ENCODE measurements at places on chromosomes 5 and 9. TPM values are rescaled to one million over a fixed set of nuclear protein-coding genes. Genes with fewer than 3 reads are reported as not detected.

DNA sequence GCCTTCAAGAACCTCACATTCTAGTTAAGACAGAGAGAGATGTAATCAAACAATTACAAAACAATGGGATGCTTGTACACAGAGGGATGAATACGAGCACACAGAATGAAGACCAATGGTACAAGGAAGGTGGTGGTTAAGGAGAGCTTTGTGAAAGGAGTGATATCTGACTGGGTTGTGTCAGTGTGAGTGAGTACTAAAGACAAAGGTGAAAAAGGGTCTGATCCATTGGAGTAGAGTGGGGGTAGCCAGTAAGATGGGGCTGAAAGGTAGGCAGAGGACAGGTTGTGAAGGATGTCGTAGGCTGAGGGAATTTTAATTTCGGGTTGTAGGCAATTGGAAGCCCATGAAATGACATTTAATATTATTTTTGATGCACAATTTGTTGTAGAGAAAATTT, 9.9 kb downstream of the RBM18 start:
- no peaks in the 10 kb centered on the region for H3K27me3 ChIP-seq
- H3K36me3 ChIP-seq, result no peaks in the 10 kb centered on the region
- H3K4me3 ChIP-seq, result no peak overlapping the region
- H3K4me1 ChIP-seq, result peaks cover 6% of the 10 kb centered on the region

Gene EMB
- total RNA-seq, result 48.4 TPM

GRCh38 chr9:10341057-10341456, 271.7 kb downstream of the PTPRD start:
- no peaks in the 10 kb centered on the region for H3K4me1 ChIP-seq
- no peak for DNase-seq
- H3K27me3 ChIP-seq, result peaks cover 3% of the 10 kb centered on the region
- H3K27ac ChIP-seq, result no peak overlapping the region
- no peak overlapping the region for H3K4me3 ChIP-seq
- no peaks in the 10 kb centered on the region for H3K36me3 ChIP-seq

DNA sequence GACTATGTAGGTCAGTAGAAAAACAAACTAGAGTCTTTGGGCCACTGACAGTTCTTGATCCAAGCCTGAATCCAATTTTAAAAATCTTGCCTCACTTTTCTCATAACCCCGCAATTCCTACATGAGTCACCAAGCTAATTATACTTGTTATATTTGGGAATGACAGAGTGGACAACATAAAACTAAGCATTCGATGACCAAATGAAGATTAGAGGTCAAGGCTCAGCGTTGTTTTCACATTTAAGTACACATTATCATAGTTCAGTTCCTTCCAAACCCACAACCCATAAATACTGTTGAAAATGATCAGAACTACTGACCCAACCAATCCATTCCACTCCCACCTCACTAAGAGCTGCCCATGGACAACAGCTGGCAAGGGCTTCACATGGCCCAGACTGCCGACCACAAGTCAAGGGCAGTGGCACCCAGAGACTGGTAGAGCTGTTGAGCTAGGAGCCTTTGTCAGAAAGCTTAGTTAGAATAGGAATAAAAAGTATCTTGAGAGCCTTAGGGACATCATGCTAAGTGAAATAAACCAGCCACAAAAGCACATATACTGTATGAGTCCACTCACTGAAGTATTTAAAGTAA, 64.2 kb downstream of the MYO10 start:
- H3K4me3 ChIP-seq, result no peak overlapping the region
- H3K27ac ChIP-seq, result no peak overlapping the region
- H3K27me3 ChIP-seq, result no peaks in the 10 kb centered on the region
- H3K4me1 ChIP-seq, result peaks cover 6% of the 10 kb centered on the region

- no peak overlapping the region for H3K27ac ChIP-seq
- H3K27me3 ChIP-seq, result no peaks in the 10 kb centered on the region
- no peaks in the 10 kb centered on the region for H3K4me1 ChIP-seq
- H3K36me3 ChIP-seq, result no peaks in the 10 kb centered on the region
- DNase-seq, result no peak
These were observed 71.0 kb upstream of the ICE1 start for GRCh38 chr5:5351288-5351979.

Gene PCDHGB3
- 1.3 TPM for total RNA-seq

Gene SHOC1
- total RNA-seq, result not detected

- DNase-seq, result no peak
- peaks cover 36% of the 10 kb centered on the region for H3K27me3 ChIP-seq
- no peaks in the 10 kb centered on the region for H3K36me3 ChIP-seq
- no peaks in the 10 kb centered on the region for H3K4me1 ChIP-seq
These were observed at the start of gene TMEM171 for GRCh38 chr5:73120222-73121118. Gene TMEM171, plus strand, starts transcription at chr5:73120575. Its CDS starts 2,799 bp downstream, at chr5:73123374.

Gene EXOSC2
- 93.6 TPM for total RNA-seq

DNA sequence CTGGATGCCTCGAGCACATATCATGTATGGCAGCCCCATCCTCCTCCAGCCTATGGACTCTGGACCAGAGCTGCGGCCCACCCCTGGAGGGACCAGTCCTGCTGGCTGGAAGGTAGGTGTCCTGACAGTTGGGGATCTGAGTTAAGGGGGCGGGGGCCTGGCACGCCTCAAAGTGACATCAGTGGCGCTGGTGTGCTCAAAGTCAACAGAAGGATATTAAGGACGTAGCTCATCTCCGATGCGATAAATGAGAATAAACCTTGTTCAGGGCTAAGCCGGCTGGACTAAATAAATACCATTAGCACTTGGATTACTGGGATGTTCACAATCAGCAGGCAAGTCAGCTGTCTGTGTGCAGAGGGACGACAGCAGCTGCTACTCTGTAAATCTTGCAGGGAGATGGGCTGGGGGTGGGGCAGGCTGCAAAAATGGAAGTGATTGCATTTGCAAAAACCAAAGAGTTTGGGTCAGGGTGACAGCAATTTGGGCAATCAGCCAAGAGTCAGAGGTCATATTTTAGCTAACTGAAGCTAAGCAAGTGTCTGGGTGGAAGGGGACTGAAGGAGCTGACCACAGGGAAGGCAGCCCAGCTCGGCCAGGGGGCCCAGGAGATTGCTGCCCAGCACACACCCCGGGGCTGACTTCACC, 80.0 kb upstream of the LRRTM2 start:
- no peaks in the 10 kb centered on the region for H3K27me3 ChIP-seq
- DNase-seq, result no peak
- no peak overlapping the region for H3K27ac ChIP-seq
- H3K4me1 ChIP-seq, result peaks cover 4% of the 10 kb centered on the region

Gene ICE1
- 52.2 TPM for total RNA-seq

DNA sequence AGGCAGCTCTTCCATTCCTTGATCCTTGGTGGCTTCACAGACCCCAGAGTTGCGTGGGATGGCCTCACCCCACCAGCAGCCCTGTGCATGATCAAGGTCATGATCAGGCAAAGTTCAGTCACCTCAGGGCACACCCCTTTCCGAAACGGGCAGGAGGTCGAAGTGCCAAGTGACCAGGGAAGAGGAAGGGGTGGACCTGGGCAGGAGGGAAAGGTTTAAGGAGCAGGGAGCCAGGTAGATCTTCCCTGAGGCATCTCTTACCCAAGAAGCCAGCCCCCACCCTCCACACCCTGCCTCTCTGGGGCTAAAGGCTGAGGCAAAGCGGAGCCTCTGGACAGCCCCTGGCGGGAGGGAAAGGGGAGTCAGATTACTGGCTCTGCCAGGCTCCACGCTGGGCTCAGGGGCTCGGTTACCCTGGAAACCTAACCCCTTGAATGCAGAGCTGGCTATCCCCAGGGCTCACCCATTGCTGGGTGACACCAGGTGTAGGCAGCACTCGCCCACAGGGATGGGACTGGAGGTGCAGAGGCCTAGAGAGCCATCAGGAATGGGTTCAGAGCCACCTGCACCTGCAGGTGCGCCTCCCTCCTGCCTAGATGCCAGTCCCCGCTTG, 3.6 kb downstream of the MGAT4B start:
- no peak overlapping the region for H3K27ac ChIP-seq
- no peaks in the 10 kb centered on the region for H3K4me1 ChIP-seq
- H3K4me3 ChIP-seq, result peak overlapping the region; percentile 42

GRCh38 chr5:22560147-22560546, 293.0 kb downstream of the CDH12 start:
- no peaks in the 10 kb centered on the region for H3K27me3 ChIP-seq
- no peaks in the 10 kb centered on the region for H3K4me1 ChIP-seq
- no peak for DNase-seq
- H3K4me3 ChIP-seq, result no peak overlapping the region

GRCh38 chr5:91484662-91485061, 101.5 kb upstream of the ARRDC3 start:
- no peak for DNase-seq
- no peaks in the 10 kb centered on the region for H3K27me3 ChIP-seq
- H3K4me3 ChIP-seq, result no peak overlapping the region
- no peak overlapping the region for H3K27ac ChIP-seq
- H3K4me1 ChIP-seq, result no peaks in the 10 kb centered on the region

DNA sequence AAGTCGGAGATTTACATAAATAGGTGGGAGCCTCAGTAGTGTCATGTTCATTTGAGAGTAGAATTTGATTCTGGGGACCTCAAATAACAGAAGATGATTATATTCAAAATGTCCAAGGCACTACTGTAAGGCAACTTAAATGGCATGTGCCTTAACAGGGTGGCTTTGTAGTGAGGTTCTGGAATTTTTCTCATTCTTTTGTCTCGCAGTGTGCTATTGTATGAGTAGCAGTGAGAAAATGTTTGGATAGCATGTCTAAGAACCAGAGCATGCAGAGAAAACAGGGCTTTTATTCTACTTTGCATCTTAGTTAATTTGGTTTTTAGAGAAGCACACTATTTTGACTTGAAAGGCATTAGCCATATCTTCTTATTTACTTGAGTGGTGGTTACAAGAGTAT, 25.0 kb downstream of the MAST4 start:
- H3K4me3 ChIP-seq, result no peak overlapping the region
- no peaks in the 10 kb centered on the region for H3K36me3 ChIP-seq
- no peak for DNase-seq
- H3K27me3 ChIP-seq, result no peaks in the 10 kb centered on the region

Measured in H1 (cell line).